AG20443 (cell line): ENCODE measurements at places on chromosomes 4 and X.

GRCh38 chr4:67700116-67700737, 728 bp downstream of the UBA6 start:
- DNase-seq: peak; percentile 25

DNA sequence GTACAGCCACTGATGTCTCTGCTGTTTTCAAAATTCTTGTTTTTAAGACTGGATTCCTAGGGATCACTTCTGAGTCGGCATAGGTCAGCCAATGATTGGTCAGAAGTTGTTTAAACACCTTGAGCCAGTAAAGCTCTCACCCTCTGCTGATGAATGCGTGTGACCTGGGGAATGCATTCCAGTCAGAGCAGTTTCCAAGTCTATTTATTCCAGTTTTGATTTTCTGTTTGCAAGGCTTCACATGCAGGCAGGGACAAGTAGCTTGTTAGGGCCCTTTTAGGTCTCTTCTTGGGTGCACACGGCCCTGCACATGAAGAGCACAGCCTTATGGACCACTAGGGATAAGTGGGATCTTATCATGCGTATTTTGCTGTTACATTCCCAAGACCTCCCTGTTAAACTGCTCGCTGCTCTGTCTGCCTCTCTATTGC, 47.0 kb downstream of the KLHL15 start:
- no peak for DNase-seq

GRCh38 chrX:82676386-82676785, 831.7 kb upstream of the POU3F4 start:
- no peak for DNase-seq

GRCh38 chr4:143641361-143641760, 59.1 kb downstream of the FREM3 start:
- no peak for DNase-seq

GRCh38 chr4:152368001-152368400, 167.9 kb downstream of the FBXW7 start:
- DNase-seq: no peak

GRCh38 chrX:97860226-97860625, 976.5 kb downstream of the RPA4 start:
- no peak for DNase-seq

DNA sequence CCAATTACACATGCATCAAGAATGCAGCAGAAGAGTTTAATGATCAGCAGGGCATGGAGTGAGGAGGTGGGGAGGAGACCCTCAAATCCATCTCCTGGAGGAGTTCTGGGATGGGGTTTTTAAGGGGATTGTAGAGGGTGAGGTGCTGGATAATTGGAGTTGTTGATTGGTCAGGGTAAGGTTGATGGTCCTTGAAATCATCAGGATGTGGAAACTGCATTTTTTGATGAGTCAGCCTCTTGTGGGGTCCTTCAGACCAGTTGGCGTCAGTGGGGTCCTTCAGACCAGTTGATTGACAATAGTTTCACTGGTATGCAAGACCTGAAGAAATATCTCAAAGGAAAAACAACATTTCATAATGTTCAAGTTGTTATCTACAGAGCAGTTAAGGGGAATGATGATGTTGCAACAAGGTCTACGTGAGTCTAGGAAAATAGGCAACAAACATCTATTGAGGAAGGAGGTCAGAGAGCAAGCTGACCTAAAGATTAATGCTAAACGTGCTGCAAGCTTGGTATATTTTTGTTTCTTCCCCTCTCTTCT, 88.3 kb downstream of the NRK start:
- no peak for DNase-seq

GRCh38 chr4:89420507-89420906, 112.9 kb upstream of the GPRIN3 start:
- DNase-seq: no peak

- DNase-seq: peak; percentile 62
Measured at GRCh38 chr4:173527103-173527891, 2.7 kb downstream of the HAND2 start.
